Stimulated activated CD8-positive, alpha-beta memory T cell treated with anti-CD3 and anti-CD28 coated beads, Interleukin-4, amount 100 ng/mL, for 1 hour (primary cell): ENCODE measurements at places on chromosomes 7 and 10.

DNA sequence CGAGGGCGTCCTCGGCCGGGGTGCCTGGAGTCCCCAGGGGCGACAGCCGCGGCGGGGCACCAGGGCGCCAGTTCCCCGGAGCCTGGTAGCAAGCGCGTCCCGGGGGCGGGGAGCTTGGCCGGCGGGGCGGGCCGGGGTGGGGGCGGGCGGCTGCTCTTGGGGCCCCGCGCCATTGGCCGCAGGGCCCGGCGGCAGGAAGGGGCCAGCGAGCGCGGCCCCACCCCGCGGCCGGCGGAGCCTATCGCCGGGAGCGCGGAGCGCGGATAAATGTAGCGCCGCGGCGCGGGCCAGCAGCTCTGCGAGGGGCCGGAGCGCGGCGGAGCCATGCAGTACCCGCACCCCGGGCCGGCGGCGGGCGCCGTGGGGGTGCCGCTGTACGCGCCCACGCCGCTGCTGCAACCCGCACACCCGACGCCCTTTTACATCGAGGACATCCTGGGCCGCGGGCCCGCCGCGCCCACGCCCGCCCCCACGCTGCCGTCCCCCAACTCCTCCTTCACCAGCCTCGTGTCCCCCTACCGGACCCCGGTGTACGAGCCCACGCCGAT lies at the start of gene HHEX:
Gene HHEX (plus strand): TSS at position 293 of the 548 bp plus-strand sequence. CDS start 32 bp downstream, at position 325.
- DNase-seq: no peak

- DNase-seq: no peak
These were observed 81.4 kb downstream of the CACNA2D1 start for GRCh38 chr7:82362129-82362706.

GRCh38 chr7:136969761-136970160 lies 101.3 kb downstream of the CHRM2 start:
- DNase-seq: no peak

DNA sequence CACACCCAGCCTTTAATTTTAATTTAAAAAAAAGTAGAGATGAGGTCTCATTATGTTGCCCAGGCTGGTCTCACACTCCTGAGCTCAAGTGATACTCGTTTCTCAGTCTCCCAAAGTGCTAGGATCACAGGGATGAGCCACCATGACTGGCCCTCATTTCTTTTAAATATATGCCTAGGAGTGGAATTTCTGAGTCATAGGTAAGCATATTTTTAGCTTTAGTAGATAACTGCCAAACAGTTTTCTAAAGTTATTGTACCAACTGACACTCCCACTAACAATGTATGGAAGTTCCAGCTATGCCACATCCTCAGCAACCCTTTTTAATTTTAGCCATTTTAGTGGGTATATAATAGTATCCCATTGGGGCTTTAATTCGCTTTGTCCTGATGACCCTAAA lies 13.8 kb upstream of the PPIF start:
- DNase-seq: no peak

GRCh38 chr10:52818019-52818418 lies 45.4 kb upstream of the MBL2 start:
- DNase-seq: no peak
